CD4-positive, alpha-beta T cell (primary cell): ENCODE measurements at places on chromosomes 6 and 20.

DNA sequence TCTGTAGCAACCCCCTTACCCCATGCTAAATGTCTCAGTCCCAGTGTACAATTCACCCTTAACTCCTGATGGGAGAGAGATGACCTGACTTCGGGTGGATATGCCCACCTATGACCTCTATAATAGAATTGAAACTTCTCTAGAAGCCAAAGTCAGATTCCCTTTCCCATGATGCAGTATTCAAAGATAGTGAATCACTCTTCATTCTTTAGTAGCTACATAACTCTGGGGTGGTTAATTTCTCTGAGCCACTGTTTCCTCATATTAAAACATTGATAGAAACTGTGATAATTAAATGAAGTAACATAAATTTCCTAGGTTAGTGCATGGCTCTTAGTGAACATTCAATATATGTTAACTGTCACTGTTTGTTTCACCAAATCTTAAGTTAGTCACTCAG, 500.4 kb downstream of the COL12A1 start:
- DNase-seq, result no peak

- DNase-seq, result no peak
Observed at GRCh38 chr6:101226677-101227135, 166.8 kb upstream of the GRIK2 start.

GRCh38 chr20:58677079-58677604, 15.5 kb upstream of the NPEPL1 start:
- DNase-seq, result no peak

DNA sequence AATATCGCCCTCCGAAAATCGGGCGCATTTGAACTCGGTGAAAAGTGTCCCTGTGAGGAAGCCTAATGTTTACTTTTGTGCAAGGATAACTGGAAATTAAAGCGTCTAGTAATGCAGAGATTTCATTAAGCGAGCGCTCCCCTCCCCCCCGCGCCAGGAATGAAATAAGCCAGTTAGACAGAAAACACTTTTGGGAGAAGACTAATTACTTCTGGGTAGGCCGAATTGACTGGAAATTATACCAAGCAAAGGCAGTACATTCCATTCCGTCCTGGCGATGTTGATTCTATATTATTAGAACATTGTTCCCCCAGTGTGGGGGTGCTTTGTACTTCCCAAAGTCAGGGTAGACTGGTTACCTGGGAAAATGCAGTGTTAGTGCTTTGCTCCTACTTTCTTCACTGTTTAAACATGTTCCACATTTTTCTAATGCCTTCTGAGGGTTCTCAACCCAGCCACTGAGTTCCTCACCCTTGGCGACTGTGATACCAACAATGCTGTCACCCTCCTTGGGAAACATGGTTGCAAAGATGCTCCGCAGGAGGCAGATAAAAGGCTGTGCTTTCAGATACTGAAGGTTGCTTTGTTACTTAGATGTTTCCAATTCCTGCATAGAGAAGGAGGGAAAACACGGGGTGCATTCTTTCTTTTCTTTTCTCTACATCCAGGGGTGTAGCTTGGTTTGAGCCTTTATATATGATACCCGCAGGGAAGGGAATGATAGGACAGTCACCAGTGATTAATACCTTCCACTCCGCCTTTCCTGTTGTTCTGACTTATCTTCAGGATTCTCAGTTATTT, 2.6 kb downstream of the GJA1 start:
- DNase-seq, result no peak

DNA sequence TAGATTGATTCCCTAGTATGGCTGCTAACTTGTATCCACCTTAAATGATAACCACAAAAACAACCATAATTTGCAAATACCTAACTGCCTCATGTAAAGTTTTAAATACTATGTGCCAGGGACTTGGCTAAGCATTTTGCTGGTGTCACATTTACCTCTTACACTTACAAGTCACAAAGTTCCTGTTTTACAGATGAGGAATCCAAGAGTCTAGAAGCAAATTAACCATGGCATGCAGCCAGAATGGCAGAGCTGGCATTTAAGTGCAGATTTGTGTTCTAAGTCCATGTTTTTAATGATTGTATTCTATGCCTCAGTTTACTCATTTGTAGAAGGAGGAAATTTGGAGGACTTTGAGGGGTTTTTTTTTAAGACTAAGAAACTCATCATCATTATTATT, 696.7 kb downstream of the PTPRT start:
- DNase-seq, result no peak

GRCh38 chr6:1162367-1163275, 149.3 kb upstream of the FOXQ1 start:
- no peak for DNase-seq

GRCh38 chr20:10807013-10807412, 133.2 kb upstream of the JAG1 start:
- DNase-seq, result no peak

- DNase-seq, result peak; percentile 74
Observed at GRCh38 chr6:36094753-36095496, 35.4 kb upstream of the MAPK13 start.

GRCh38 chr6:37696841-37697662, 631 bp downstream of the MDGA1 start:
- peak; percentile 36 for DNase-seq

DNA sequence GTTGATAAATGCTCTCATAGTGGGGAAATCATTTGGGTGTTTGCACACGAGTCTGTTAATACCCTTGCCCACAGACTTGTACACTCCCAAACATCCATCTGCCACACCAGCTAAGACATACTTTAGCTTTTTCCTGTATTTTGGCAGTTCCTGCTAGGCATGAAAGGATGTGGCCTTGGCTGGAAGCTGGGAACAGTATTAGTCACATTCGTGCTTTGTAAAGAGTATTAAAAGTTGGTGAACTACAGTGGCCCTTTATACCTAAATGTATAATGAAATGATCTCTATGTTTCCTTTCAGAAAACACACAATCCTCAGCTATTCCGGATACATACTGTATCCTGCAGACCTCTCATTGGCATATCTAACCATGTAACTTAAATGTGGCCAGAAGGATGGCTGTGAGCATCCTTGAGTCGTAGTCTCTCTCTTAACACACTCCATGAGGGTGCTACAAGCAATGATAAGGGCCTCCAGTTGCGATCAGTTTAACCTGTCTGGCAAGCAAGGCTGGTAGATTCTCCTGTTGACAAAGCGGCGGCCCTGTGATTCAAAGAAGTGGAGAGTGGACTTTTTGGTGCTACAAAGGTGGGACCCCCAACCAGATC, 1.5 kb downstream of the LEMD2 start:
- DNase-seq, result no peak

GRCh38 chr6:67887747-67888545, 747.1 kb upstream of the ADGRB3 start:
- DNase-seq, result no peak

GRCh38 chr6:144467921-144468320, 182.8 kb downstream of the UTRN start:
- no peak for DNase-seq

DNA sequence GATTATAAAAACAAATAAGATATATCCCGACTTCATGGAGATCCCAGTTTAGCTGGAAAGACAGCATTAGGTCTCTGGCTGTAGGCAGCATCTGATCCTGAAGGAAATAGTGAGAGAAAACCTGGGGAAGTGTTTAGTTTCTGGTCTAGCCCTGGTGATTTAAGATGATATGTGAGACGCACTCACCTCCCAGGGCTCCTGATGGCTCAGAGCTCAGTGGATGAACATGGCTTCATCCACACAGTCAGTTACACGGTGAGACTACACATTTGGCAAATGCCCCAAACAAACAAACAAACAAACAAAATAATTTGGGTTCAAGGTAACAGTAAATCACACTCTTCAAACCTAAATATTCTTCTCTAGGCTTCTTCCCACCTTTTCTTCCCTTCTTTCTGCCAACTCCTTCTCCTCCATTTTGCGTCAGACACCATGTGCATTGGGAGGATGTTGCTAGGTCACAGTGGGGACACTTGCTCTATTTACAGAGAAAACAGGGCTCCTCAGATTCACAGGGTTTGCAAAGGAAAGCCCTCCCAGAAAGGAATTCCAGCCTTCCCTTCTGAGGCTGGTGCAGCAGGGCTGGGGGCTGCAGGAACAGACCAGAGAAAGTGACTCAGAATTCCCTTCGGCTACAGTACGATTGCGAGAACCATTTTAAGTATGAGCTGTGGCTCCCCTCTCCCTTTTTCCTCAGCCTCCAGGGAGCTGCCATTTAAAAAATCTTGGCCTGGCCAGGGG, 59.6 kb upstream of the SALL4 start:
- no peak for DNase-seq

GRCh38 chr6:84773431-84774156, 9.2 kb upstream of the TBX18 start:
- DNase-seq, result no peak

- DNase-seq, result no peak
Observed at GRCh38 chr6:52305948-52306767, 21.6 kb upstream of the MCM3 start.

DNA sequence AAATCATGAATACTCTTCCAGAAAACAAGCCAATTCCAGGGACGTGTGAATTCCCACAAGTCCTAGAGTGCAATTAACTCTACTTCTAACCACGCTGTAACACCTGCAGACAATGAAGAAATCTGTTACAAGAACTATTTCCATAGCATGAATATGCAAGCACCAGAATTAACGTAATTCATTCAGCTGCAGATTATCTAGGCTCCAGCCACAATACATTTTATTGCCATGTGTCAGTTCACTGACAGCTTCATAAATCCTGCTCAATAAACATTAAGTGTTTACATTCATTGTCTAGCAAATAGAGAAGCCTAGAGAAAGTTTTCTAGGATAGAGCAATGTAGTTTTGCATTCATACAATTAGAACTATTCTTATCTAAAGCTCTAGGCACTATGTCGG, 1348.5 kb downstream of the GRIK2 start:
- DNase-seq, result no peak

GRCh38 chr6:15309611-15310283, 63.9 kb downstream of the JARID2 start:
- DNase-seq, result no peak

- no peak for DNase-seq
Observed at GRCh38 chr20:10419550-10420133, 14.4 kb downstream of the MKKS start.

GRCh38 chr6:73377225-73377624, 7.5 kb upstream of the OOEP start:
- no peak for DNase-seq

- DNase-seq, result peak; percentile 63
Observed at GRCh38 chr20:25178563-25179438, 16.7 kb upstream of the ENTPD6 start.
